ENCODE measurements at places on chromosomes 5 and 9. TPM values are rescaled to one million over a fixed set of nuclear protein-coding genes. Genes with fewer than 3 reads are reported as not detected.

Gene ANXA2R
- total RNA-seq: 1.4 TPM

Gene N4BP3
- 0.35 TPM for total RNA-seq

Gene ACTBL2
- 0.23 TPM for total RNA-seq

Gene CD274
- 3.1 TPM for total RNA-seq

Gene TMEM174
- not detected for total RNA-seq

Gene CERCAM
- 73.4 TPM for total RNA-seq

Gene CDC20B
- total RNA-seq: not detected

Gene SLC36A2
- total RNA-seq: not detected

Gene PCDHGB1
- total RNA-seq: 2.4 TPM

Gene PCDHB7
- total RNA-seq: 0.47 TPM

Gene TIMD4
- total RNA-seq: not detected

Gene WNK2
- total RNA-seq: under 0.01 TPM

Gene SPATA31C1
- total RNA-seq: not detected

Gene PHYHD1
- total RNA-seq: 6.1 TPM

Gene CARTPT
- total RNA-seq: not detected

Gene HMCN2
- under 0.01 TPM for total RNA-seq

Gene CLIC3
- 4.6 TPM for total RNA-seq

Gene CMYA5
- 1.6 TPM for total RNA-seq

Gene IFNK
- total RNA-seq: not detected

Gene FBN2
- total RNA-seq: 0.38 TPM

Gene ESM1
- total RNA-seq: 3.0 TPM

Gene PCSK5
- 5.0 TPM for total RNA-seq

Gene GPR151
- total RNA-seq: not detected

Gene SYK
- not detected for total RNA-seq

Gene NME5
- total RNA-seq: 2.1 TPM

Gene PRSS3
- 8.0 TPM for total RNA-seq

Gene ZNF883
- 2.6 TPM for total RNA-seq

Gene MSX2
- total RNA-seq: 0.08 TPM

Gene FOXD4L4
- 0.08 TPM for total RNA-seq

Gene FAM193B
- total RNA-seq: 21.5 TPM

Gene LECT2
- total RNA-seq: not detected

Gene HCN1
- 0.30 TPM for total RNA-seq

Gene SLC6A7
- total RNA-seq: not detected

Gene ASPN
- total RNA-seq: 13.0 TPM

Gene CEMIP2
- 60.5 TPM for total RNA-seq

Gene HSPB3
- total RNA-seq: 0.45 TPM

Gene CCNI2
- not detected for total RNA-seq

Gene RNF208
- not detected for total RNA-seq

Gene CEP72
- total RNA-seq: 1.7 TPM

Gene PCDHB11
- total RNA-seq: 0.70 TPM

Gene CD180
- not detected for total RNA-seq

Gene IFNA21
- total RNA-seq: not detected

Gene FAXDC2
- total RNA-seq: 2.0 TPM

Gene AQP7
- 1.6 TPM for total RNA-seq

Gene POLE3
- 22.7 TPM for total RNA-seq

Gene BNIP1
- 21.0 TPM for total RNA-seq

Gene IL5
- total RNA-seq: not detected

Gene LHX2
- not detected for total RNA-seq

Gene PCDHB9
- total RNA-seq: 0.30 TPM

Gene C9orf50
- total RNA-seq: not detected

Gene INSL4
- total RNA-seq: not detected

Gene F2RL1
- total RNA-seq: 26.8 TPM

Gene DRD1
- 0.70 TPM for total RNA-seq

Gene SLC25A2
- total RNA-seq: 0.23 TPM

Gene AGPAT2
- 44.6 TPM for total RNA-seq

Gene ZNF879
- 3.6 TPM for total RNA-seq
